ENCODE measurements at places on chromosomes 2 and 18.

DNA sequence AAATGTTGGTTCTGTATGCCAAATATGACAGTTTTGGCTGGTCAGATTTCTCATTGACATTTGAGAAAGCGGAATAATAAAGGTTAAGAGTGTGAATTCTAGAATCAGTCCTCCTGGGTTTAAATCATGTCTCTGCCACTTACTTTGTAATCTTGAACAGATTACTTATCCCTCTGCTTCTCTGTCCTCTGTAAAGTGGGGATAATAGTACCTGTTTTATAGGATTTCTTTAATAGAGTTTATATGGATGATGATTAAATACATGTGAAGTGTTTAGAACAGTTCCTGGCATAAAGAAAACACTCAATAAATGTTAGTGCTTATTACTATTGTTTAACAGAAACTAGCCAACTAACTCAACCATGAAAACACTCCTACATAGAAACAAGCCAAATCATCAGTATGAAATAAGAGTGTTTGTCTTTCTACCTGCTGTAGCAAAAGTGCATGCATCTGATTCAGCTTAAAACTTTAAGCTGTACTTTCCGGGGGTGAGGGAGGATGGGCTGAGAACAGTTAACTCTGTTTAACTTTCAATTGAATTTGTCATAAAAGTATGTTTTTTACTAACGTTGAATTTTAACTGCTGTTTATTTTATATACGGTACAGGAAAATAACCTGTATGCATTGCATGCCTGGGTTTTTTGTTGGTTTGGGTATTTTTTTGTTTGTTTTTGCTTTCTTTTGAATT lies 6.8 kb downstream of the HTR2B start:
- no peak for DNase-seq

- no peak for DNase-seq
Observed at GRCh38 chr2:143808166-143808565, 678.9 kb downstream of the ARHGAP15 start.

DNA sequence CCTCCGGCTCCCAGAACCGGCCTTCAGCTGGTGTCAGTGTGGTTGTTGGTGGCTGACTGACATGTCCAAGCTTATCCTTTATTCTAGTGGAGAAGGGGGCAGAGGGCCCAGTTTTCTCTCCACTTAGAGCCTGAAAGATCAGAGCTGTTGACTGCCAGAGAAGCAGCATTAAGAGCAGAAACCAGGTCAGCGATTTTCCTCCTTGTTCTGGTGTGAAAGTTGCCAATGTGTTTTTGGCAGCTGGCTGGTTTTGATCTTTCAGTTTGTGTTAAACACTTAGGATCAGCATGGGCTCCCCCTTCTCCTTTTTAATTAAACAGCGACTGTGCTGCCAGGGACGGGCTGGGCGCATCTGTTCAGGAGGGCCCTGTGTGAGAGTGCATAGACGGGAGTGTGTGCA lies 100.9 kb downstream of the ASAP2 start:
- DNase-seq, result no peak

- no peak for DNase-seq
Observed at GRCh38 chr18:26646901-26647300, 98.5 kb upstream of the KCTD1 start.

GRCh38 chr2:15563227-15564100 lies 2.3 kb upstream of the NBAS start:
- DNase-seq, result no peak

Data from stimulated activated CD8-positive, alpha-beta memory T cell treated with anti-CD3 and anti-CD28 coated beads, Interleukin-7, amount 100 ng/mL, for 1 hour (primary cell).